ENCODE measurements at places on chromosomes 3 and 15.

- no peak for DNase-seq
Observed at GRCh38 chr3:114904633-114905032, 242.5 kb downstream of the ZBTB20 start.

- DNase-seq: peak; percentile 86
Observed at GRCh38 chr3:71582036-71582611, 1.4 kb downstream of the FOXP1 start.

DNA sequence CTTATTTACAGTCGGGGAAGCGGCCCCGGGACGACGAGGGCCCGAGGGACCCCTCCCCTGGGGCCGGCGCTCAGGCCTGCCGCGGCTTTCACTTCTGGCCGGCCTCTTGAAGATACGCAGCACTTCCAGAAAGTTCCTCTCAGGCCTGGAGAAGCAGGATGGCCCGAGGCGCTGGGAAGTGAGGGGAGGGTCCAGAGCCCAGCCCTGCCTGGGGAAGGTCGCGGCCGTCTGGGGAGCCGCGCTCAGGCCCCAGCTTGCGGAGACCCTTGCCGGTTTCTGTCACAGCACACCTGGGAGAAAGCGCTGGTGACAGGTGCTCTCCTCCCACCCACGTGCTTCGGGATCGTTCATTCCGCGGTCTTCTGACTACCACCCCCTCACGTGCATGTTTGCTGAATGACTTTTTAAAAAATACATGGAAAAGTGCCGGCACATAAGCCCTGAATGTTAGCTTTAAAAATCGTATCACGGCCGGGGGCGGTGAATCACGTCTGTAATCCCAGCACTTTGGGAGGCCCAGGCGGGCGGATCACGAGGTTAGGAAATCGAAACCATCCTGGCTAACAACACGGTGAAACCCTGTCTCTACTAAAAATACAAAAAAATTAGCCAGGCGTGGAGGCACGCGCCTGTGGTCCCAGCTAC lies 727 bp upstream of the TM2D3 start:
- DNase-seq: no peak

DNA sequence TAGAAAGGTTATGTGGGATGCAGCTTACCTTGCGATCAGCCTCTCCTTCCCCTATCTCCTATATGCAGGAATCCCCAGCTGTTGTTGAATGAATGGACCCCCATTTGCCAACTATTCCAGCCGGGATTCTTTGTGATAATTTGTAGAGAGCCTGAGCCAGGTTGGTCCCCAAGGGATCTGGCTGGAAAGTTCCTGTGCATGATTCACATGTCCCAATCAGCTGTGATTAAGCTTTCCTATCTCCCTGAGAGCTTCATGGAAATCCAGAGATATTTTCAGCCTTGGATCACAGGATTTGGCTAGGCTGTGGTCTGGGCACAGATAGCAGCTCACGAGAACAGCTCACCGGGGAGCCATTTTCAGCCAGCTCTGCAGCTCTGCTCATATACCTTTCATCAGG lies 76.7 kb downstream of the ARNT2 start:
- DNase-seq: no peak

GRCh38 chr3:27800261-27800660 lies 78.1 kb upstream of the EOMES start:
- no peak for DNase-seq

GRCh38 chr3:148333091-148333490 lies 364.6 kb upstream of the AGTR1 start:
- DNase-seq: no peak

DNA sequence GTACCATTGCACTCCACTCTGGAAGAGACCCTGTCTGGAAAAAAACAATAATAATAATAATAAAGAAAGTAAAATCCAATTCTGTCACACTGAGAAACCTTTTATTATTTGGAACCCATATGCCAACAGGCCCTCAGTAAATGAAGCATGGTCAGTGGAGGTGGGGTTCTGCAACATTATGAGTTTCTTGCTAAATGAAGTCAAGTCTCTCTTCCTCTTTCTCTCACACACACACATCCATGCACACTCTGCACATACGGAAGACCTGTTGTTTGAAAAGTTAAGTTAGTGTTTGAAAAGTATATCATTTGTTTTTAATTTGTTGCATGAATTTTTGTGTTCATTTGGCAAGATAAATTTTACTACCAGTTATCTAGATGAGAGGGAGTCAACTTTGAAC lies 27.8 kb downstream of the GAP43 start:
- no peak for DNase-seq

DNA sequence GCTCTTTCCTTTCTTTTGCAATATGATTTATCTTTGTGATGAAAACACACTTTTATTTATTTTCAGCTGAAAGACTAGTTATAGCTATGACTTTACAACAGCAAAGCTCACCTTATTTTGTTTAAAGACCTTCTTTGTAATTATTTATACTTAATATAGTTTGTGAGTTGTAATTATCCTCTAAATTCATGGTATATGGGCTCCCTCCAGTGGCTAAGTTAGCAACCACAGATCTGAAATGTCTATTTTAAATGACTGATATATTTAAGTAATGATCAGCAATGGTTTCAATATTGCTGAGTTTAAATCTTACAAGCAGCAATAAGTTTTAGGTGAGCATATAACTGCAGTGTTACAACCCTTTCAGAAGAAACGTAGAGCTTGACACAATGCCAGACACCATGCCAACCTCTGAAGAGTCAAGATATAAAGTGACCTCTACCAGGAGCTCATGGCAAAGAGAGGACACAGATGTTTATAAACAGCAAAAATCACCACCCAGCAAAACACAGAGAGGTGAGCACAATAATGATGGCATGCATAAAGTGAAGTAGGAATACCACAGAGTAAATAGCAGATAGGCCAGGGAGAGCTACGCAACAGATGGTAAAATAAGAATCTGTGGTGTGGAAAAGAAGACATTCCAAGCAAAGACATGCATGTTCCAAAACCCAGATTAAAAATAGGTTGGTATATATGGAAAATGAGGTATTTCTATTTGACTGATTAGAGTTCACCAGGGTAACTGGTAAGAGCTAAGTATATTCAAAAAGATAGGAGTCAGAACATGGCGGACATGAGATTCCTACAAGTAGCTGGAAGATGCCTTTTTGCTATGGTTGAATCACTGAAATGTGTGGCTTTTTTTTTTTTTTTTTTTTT lies 143.7 kb upstream of the ZNF385D start:
- DNase-seq: no peak

GRCh38 chr3:53809267-53809666 lies 37.0 kb downstream of the CHDH start:
- DNase-seq: no peak

- no peak for DNase-seq
Observed at GRCh38 chr15:33154351-33155166, 40.0 kb downstream of the FMN1 start.

GRCh38 chr3:171183042-171183441 lies 156.5 kb upstream of the SLC2A2 start:
- DNase-seq: peak; percentile 9

- peak; percentile 91 for DNase-seq
Observed at GRCh38 chr15:29699791-29700190, 122.5 kb downstream of the TJP1 start.

DNA sequence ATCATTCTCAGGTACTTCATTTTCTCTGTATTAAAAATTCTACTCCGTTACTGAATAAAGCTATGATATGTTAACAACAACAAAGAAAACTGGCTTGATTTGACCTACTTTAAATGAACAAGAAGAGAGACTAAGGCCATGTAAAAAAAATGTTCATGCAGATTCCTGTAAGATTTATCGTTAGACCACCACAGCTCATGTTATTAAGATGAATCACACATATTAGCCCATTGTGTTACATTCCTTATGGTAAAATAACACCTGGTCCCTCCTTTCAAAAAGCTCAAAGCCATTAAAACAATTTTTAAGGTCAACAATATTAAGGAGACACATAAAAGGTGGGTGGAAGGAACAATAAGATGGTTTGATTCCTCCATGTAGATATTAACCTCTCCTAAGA lies 6.3 kb downstream of the THOC7 start:
- no peak for DNase-seq

GRCh38 chr3:66457252-66457651 lies 43.6 kb downstream of the LRIG1 start:
- no peak for DNase-seq

DNA sequence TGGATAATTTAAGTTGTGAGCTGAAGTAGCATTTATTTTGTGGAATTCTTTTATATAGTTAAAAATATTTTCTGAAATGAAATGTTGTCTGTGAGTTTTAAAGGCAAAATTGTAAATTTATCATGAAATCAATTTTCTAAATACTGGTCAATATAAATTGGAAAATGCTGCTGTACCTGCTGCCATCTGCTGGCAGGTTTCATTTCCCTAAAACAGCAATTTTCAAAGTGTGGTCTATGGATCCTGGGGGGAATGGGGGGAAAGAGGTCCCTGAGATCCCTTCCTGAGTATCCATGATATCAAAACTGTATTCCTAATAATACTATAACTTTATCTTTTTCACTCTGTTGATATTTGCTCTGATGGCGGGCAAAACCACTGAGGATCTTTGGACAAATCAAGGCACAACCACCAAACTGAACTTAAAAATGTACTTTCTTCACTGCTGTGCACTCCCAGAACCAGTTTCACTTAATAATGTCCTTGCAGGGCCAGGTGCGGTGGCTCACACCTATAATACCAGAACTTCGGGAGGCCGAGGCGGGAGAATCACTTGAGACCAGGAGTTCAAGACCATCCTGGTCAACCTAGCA lies 17.2 kb upstream of the CCR4 start:
- DNase-seq: peak; percentile 13

GRCh38 chr3:144763878-144764454 lies 792.3 kb downstream of the DIPK2A start:
- no peak for DNase-seq

GRCh38 chr3:66378256-66378655 lies 122.6 kb downstream of the LRIG1 start:
- peak; percentile 13 for DNase-seq

- DNase-seq: no peak
Observed at GRCh38 chr15:80159811-80160569, 7.2 kb downstream of the FAH start.

DNA sequence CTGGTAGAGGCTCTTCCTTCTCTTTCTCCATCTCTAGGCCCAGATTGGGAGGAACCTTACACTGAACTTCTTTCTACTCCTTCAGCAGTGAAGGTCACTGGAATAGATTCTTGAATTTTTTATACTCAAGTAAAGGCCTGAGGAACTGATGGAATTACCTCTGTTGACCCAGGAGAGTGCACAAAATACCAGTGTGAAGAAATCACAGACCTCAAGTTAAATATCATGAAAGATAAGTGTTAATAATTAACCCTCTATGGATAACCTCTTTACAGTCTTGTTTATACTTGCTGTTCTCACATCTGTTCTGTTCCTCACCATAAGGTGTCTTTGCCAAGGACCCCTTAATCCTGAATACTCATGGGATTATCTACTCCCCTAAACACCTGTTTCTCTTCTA lies 244.4 kb upstream of the STAC start:
- peak; percentile 48 for DNase-seq
